ENCODE measurements at places on chromosomes 3 and 15. TPM values are rescaled to one million over a fixed set of nuclear protein-coding genes. Genes with fewer than 3 reads are reported as not detected.

Gene GOLGA6A
- total RNA-seq: 0.89 TPM

- DNase-seq: no peak
These were observed 877.1 kb downstream of the PDCD6IP start for GRCh38 chr3:34675383-34676120.

DNA sequence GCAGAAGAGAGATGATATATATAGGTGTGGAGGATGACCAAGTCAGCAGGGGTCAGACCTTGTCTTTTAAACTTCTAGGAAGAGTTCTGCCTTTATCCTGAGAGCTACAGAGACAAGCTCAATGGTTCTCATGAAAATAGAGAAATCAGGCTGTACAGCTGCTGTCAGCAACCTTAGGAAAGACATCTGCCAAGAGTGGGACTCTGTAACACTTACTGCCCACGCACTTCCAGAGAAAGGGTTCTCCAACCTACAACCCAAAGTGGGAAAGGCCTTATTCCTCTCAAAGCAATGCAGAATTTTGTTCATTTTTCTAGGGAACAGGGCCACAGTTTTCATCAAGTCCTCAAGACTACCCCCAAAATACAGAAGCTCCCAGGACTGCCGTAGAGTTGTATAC, 138.7 kb downstream of the STT3B start:
- no peak for DNase-seq

GRCh38 chr3:45960289-45960688, 17.0 kb downstream of the CXCR6 start:
- DNase-seq: no peak

GRCh38 chr3:152096280-152096906, 172.3 kb upstream of the MBNL1 start:
- no peak for DNase-seq
